NCI-H1105 (cell line): ENCODE measurements at places on chromosomes 4 and X.

GRCh38 chr4:176277162-176277904 is 8.3 kb upstream of the ASB5 start:
- peak; percentile 50 for DNase-seq

DNA sequence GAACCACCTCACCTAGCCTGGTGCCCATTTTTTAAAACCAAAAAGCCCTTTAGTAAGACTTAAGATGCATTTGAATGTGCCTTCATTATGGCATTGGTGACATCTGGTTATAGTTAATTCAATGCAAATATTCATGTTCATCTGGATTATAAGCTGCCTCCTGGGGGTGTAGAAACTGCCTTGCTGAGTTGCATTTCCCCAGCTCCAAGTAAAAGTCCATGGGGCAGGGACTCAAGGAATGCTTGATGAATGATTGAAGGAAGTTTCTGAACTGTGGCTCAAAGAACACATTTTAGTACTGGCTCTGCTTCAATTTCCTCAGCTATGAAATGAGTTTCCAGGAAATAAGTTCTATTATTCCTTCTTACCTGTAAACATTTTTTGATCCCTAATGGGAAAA is 18.5 kb upstream of the RBM47 start:
- no peak for DNase-seq

DNA sequence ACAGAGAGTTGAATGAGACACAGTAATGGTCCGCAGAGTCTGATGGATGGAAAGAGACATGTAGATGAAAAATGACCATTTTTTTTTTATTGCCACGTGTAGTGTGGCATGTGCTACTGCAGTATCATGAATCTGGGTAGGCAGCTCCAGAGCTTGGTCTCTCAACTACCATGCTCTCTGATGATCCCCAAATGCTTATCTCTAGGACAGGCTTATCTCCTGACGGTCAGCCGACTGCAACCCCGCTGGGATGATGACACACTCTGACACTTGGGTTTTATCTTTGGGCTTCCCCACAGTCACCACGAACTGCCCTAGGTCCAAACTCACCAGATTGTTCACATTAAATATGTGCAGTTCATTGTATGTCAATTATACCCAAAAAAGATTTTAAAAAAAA is 239.7 kb downstream of the QDPR start:
- DNase-seq = no peak

DNA sequence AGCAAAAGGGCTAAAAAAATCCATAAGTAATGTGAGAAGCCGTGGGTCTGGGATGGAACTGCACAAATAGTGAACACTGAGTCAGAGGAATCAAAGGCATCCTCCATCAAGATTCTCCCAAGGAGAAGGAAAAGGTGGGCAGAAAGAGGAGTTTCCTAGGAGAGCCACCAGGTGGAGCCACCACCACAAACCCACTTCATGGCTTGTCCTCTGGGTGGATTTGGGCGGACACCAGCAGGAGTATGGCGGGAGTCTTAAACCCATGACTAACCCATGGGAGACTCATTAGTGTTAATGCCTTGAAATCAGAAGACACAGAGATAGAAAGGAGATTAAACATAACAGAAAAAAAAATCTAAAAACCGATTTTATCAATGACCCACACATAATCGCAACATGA is 147.7 kb downstream of the SH3KBP1 start:
- DNase-seq = no peak

DNA sequence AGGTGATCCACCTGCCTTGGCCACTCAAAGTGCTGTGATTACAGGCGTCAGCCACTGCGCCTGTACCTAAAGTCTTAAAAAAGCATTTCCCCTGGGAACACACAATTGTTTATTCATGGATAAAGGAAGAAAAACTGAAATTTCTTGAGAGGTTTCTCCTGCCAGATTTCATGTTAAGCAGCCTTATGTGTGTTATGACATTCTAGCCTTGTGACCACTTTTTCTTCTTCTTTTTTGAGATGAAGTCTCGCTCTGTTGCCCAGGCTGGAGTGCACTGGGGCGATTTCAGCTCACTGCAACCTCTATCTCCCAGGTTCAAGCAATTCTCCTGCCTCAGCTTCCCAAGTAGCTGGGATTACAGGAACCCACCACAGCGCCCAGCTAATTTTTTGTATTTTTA is 57.8 kb upstream of the PLAC8 start:
- DNase-seq = no peak

- DNase-seq = no peak
These were observed 137.7 kb downstream of the GPR143 start for GRCh38 chrX:9627922-9628321.

- DNase-seq = no peak
These were observed 14.9 kb upstream of the CDKN2AIP start for GRCh38 chr4:183429489-183429888.

DNA sequence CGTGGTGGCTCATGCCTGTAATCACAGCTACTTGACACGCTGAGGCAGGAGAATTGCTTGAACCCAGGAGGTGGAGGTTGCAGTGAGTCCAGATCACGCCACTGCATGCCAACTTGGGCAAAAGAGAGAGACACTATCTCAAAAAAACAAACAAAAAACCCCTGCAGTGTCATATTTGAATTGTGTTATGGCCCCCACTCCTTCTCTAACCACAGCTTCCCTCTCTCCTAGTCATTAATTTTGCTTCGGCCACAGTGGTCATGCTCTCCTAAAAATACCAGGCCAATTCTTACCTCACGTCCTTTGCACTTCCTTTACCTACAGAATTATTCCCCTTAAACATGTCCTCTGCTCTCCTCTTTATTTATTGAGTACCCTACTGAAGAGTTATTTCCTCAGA is 206.1 kb downstream of the PPP3CA start:
- DNase-seq = no peak

DNA sequence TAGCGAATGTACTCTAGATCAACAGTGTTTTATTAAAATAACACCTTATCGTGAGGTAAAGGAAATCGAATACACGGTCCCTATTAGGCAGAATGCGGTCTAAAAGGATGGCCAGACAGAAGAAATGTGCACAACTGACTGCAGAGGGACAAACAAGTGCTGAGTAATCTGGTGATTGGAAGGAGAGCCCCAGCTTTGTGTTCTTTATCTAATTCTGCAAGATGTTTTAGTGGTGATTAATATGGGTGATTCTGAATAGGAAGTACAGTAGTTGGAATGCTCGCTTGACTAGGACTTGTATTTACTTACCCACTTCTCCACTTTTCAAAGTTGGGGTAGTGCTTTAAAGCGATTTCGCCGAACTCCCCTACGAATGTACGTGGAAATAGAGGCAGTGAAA is 1.2 kb downstream of the WDR44 start:
- no peak for DNase-seq

GRCh38 chr4:26424153-26424552 is 66.1 kb downstream of the CCKAR start:
- no peak for DNase-seq

- DNase-seq = peak; percentile 6
These were observed 1.4 kb upstream of the PTPN13 start for GRCh38 chr4:86592553-86593249.

DNA sequence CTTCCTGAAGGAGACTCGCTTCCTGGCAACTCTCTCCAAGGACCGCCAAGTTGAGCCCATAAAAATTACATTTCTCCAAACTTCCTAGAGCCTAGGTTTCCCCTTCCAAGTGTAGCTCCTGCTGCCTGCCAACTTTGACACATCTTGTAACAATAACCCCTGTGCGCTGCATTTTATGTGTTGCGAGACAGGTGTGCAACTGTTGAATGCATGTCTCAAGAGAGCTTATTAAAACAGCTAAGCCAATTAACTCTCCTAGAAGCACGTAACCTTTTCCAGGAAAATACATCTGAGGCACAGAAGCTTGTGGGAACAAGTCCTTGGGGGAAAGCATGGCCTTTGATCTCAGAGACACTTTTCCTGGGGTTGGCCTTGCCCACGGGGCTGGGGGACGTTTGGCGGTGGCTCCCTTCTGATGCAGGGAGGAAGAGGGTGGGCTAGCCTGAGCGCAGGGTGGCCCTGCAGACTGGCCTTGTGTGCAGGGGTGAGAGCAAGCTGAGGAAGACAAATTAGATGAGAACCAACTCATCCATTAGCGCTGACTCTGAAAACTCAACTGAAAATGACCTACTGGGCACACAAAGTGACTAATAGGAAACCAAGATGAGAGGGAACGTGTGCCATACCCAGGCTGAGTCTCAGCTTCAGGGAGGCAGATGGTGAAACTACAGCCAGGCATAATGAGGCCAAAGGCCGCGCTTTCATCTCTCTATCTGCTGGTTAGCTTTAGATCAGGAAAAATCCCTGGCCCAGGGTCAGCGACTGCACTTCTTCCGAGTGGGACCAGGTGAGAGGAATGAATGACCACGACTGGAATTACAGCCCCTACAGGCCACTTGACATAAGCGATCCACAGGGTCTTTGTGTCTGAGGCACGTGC is 75.3 kb downstream of the ENPP6 start:
- DNase-seq = peak; percentile 68

DNA sequence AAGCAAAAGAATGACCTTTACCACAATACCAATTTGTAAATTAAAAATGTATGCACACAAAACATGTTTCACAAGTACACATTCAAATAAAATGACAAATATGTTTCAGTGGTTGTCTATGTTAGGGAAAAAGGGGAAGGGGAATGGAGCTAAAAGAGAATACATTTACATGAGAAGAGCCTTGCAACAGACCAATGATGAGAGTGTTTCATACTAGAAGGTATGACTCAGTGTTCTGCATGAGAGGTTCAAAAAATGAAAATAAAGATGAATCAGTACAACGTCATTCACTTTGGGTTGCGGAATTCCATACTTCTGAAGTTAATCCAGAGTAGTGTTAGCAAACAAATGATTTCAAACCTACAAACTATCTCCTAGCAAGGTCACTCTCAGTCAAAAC is 51.7 kb downstream of the RPGR start:
- no peak for DNase-seq

DNA sequence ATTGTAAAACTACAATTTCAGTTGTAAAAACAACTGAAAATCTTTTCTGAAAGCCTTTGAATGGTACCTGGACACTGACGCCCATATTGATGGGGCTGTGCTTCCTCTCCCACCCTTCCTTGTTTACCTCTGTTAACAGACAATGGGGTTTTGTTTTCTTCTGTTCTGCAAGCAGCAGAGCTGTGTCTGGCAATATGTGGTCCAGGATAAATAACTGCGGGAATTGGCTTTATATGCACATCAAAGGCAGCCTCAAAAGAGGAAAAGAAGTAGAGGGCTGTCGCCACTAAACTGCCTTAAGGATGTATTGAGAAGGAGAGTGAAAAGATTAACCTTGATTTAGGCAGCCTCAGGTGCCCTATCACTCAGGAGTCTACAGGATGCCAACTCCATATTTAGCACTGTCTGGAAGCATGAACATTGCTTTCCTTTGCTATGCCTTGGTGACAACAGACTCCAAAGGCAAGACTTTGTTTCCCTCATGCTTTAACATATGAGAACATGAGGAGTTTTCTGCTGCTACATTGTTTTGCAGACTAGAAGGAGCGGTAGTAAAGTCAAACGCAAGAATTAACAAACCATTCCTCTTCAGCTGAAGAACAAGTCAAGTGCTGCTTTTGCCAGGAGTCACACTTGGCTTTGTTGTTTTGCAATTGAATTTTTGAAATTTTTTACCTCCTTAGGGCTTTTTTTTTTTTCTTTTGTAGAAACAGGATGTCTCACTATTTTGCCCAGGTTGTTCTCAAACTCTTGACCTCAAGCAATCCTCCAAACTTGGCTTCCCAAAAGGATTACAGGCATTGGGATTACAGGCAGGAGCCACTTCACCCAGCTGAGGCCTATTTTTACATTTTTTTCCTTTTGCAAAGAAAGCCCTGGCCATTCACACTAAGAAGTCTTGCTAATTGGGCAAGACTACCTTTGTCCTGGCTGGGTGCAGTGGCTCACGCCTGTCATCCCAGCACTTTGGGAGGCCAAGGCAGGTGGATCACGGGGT is 3.0 kb downstream of the IL21 start:
- DNase-seq = no peak

GRCh38 chr4:98473046-98473445 is 185.4 kb downstream of the TSPAN5 start:
- no peak for DNase-seq

DNA sequence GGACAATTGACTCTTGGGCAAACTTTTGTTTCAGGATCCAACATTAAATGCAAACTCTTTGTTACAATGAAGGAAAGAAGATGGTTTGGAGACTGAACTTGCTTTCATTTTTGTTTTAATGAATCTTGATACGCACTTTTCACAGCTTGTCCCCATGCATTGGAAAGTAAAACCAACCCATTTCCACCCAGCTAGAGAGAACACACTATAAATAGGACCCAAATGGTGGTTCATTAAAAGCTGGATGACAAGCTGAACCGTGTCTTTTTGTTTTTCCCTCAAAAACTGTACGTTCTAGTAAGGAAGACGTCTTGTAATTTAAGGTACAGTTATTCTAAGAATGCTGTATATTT is 95.3 kb upstream of the EGFL6 start:
- no peak for DNase-seq

DNA sequence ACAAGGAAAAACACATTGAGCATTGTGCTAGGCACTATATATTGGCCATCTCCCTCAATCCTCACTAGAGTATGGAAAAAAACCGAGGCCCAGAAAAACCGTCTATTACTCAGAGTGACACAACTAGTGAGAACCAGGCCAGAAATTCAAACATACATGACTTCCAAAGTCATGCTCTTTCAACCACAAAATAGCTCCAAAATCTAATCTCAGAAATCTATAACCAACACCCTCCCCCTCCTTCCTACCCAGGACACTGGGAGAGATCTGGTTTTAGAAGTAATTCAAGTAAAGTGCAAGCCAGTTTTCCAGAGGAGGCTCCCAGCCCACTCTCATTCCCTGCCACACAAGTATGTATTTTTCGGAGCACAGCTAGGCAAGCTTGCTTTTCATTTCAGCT is 7.6 kb downstream of the HS3ST1 start:
- DNase-seq = no peak

DNA sequence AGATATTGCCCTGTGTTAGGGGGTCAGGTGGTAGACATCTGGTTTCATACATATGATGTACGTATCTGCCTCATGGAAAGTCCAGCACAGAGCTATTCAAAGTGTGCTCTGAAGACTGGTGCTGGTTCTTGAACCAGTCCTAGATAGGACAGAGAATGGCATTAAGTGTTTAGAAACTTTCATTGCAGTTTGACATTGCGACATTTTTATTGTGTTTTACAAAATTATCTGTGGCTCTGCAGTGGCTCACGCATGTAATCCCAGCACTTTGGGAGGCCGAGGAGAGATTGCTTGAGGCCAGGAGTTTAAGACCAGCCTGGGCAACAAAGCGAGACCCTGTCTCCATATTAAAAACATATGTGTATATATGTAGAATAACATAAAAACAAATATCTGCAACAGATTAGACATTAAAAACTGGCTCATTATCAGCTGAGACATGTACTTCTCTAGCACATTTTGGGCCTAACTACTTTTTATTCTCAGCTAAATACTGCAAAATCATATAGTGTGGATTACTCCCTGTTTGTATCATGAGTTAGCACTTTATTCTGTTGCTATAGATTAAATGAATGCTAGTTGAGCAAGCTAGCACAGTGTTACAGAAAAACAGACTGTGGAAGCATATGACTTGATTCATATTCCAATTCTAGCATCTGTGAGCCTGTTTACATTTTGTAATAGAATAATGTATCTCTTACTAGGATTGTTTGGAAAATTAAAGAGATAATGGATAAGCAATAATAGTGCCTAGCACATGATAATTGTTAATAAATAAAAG is 57.1 kb downstream of the USP9X start:
- no peak for DNase-seq

GRCh38 chr4:95107635-95108034 is 349.9 kb downstream of the BMPR1B start:
- DNase-seq = no peak
